ENCODE measurements at places on chromosomes 7 and 10. TPM values are rescaled to one million over a fixed set of nuclear protein-coding genes. Genes with fewer than 3 reads are reported as not detected.

LMOD2 gene
- not detected for total RNA-seq

ACBD7 gene
- total RNA-seq: 0.72 TPM

VGF gene
- 0.36 TPM for total RNA-seq

DNA2 gene
- 5.4 TPM for total RNA-seq

JCAD gene
- total RNA-seq: 47.0 TPM

NUP205 gene
- 29.5 TPM for total RNA-seq

All from osteoblast (primary cell).